ENCODE measurements at places on chromosomes 12 and 14. TPM values are rescaled to one million over a fixed set of nuclear protein-coding genes. Genes with fewer than 3 reads are reported as not detected.
A peak's percentile ranks its signal among the peaks of the same experiment; 100 is the strongest.

Gene INHBC
- total RNA-seq = 0.27 TPM

- DNase-seq = peak; percentile 61
These were observed 87.4 kb downstream of the B4GALNT3 start for GRCh38 chr12:546920-547845.

DNA sequence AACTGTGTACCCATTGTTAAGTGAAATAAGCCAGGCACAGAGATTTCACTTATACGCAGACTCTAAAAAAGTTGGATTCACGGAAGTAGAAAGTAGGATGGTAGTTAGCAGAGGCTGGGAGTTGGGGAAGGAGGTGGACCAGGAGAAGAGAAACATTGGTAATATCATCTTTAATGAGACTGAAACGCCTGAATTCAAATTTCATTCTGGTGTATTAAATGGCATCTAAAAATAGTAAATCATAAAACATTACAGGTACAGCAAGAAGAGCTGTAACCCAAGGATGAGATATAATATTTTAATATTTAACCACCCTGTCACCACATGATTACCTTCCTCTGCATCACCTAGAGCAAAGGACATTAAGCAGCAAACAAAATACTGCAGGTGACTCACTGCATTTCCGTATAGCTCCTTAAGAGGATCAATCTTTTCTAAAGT, 99.4 kb downstream of the EPS8 start:
- no peak for DNase-seq

GRCh38 chr14:45361727-45362126, 108.7 kb upstream of the MIS18BP1 start:
- no peak for DNase-seq

Measured in hematopoietic multipotent progenitor cell (in vitro differentiated cells).